NCI-H524 (cell line): ENCODE measurements at places on chromosomes 5 and 9.

GRCh38 chr5:55149308-55149795, 10.6 kb upstream of the GPX8 start:
- no peak for DNase-seq

DNA sequence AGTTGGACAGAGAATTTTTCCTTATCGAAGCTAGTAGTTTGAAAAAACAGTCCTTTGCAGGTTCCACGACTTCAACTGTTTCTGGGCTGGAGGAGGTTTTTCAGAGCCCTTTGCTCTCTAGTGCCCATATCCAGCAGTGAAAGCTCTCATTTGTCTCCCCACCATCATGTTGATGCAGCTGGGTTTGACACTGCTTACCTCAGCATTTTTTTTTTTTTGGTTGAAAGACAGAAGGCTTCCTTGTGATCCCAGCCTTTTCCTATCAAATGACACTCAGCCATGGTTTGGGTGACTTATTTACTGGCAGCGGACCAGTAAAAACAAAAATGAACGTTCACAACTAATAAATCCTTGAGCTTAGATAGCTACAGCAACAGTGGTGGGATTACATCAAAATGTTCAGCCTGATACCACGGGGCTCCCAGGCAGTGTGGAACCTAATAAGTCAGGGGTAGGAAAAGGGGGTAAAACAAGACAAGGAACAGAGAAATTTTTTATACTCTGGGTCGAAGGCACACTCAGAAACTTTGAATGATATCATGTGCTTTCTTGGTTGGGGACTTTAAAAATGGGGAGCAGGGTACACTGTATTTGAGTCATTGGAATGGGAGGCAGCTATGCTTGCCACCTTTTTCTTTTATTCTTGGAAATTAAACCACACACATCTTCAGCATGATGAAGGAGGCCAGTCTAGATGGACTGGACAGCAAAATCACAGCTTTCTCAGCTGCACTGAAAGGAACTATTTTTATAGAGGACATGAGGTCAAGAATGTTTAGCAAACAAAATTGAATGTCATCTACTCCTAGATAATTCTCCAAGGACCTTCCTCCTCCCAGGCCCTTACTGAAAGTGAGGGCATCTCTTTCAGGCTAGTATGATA, 308.9 kb upstream of the MPDZ start:
- DNase-seq = no peak

DNA sequence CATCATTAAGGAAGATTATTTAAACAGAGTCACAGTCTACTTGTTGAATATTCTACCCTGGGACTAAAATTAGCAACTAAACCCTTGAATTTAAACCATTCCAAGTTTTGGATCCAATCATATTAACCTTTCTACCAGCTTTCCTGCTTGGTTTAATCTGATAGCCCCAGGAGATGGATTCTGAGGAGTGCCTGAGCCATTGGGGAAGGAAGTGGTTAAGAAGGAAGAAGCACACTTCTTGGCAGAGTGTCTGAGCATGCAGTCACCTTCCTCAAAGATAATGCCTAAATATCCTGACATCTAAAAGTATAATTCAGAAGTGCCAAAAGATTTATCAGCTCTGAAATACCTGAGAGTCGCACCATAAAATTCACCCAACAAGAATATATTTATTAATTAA, 74.1 kb upstream of the SNCAIP start:
- no peak for DNase-seq

DNA sequence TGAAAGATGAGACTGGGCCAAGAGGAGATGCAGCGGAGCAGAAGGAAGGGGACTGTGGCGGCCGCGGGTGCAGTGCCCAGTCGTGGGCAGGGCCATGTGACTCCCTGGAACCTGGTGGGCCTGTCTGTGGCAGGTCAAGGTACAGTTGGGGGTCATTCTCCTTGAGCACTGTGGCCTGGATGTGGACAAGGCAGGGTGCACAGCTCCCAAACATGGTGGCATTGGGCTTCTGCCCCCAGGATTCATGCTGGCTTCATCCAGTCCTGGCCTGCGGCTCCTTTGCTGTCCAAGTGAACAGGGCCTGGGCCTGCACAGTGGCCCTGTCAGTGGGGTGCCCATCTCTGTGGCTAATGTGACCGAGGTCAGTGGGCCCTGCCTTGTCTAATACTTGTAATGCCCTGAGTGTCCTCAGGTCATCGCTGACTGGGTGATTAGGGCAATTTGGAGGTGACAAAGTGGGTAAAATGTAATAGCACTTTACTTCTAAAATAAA, 39.9 kb downstream of the CEP72 start:
- DNase-seq = no peak

DNA sequence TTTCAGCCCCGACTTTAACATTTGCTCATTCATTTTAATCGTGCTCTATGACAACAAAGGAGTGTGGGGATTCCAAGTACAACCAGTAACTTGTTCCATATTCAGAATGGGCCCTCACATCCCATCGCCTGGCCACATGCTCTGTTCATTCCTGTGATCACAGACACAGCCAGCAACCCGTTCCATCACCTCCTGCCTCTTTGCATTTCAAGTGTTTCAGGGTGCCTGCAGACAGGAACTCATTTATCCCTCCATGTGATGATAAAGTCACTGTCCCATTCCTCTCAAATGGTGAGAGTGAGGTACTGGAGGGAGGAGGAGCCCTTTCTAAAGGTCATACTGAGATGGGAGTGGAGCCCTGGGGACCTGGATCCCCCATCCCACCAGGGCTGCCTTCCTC, 571.1 kb downstream of the MAT2B start:
- no peak for DNase-seq

GRCh38 chr5:79806741-79807140, 117.1 kb downstream of the CMYA5 start:
- DNase-seq = no peak
